ENCODE measurements at places on chromosomes 7 and 10.

DNA sequence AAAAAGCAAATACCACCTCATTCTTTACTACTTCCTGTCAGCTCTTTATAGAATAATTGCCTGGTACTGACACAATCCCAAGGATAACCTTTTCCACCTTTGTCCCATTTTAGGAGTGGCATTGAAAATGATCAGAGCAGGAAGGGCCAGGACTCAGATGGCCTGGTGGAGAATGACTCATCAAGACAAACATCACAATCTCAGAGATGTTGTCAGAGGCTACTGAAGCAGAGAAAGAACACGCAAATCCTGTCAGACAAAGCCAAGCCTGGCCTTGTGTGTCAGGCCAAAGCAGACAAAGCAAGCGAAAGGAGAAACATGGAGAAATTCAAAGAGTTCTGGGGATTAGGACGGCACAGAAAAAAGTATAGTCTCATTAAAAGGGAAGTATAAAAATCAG is 40.9 kb downstream of the NSUN6 start:
- no peak overlapping the region for H3K4me3 ChIP-seq
- peaks cover 2% of the 10 kb centered on the region for H3K36me3 ChIP-seq
- H3K4me1 ChIP-seq = peaks cover 11% of the 10 kb centered on the region
- peak overlapping the region; percentile 55 for H3K27ac ChIP-seq
- no peaks in the 10 kb centered on the region for H3K27me3 ChIP-seq
- peak; percentile 83 for DNase-seq

DNA sequence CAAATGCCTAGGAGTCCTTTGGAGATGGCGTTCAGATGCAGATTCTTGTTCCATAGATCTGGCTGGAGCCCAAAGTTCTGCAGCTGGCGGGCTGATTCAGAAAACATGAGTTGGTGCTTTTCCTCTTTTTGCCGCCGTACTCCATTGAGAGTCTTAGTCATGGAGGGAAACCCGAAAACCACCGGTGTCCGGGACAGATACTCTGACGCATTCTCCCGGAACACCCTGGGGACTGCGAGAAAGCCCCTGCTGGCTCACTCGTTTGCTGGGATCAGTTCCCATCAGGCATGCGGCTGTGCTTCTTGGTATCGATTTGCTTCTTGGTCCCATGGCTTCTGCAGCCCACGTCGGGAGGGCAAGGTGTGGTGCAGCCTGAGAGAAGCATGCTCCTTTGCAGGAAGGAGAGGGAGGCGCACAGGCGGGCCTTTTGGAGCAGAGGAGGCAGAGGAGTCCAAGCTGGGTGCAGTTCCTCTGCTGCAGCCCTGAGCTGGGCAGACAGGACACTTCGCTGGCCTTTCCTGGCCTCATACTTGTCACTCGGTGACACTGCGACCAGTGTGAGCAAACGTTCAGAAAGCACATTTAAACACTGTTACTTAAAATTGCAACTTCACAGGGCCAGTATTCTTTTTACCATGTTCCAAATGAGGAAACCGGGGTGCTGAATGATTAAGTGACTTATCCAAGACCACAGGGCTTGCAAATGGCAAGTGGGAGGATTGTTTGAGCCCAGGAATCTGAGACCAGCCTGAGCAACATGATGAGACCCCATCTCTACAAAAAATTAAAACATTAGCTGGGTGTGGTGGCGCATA is 30.6 kb upstream of the PFKFB3 start:
- peaks cover 12% of the 10 kb centered on the region for H3K4me1 ChIP-seq
- H3K27me3 ChIP-seq = no peaks in the 10 kb centered on the region
- H3K36me3 ChIP-seq = no peaks in the 10 kb centered on the region
- no peak overlapping the region for H3K27ac ChIP-seq

DNA sequence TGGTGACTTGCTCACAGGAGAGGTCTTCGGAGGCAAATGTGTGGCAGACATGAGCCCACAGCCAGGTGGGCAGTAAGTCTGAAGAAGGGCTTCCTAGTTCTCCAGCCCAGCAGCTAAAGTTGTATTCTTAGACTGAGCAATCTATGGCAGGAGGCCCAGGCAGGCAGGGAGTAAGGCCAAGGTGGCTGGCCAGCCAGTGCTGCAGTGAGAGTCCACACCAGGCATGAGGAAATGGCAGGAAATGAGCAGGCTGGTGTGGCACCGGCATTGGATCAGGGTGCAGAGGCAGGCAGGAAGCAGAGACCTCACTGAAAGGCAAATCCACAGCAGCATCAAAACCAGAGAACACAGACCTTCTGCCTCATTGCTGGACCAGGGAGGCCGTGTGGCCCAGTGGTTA is 84.6 kb upstream of the PDE1C start:
- no peak for DNase-seq
- H3K4me1 ChIP-seq = no peaks in the 10 kb centered on the region
- no peaks in the 10 kb centered on the region for H3K27me3 ChIP-seq
- no peak overlapping the region for H3K4me3 ChIP-seq

GRCh38 chr7:47887016-47887640 is 61.1 kb downstream of the PKD1L1 start:
- no peak for DNase-seq
- no peak overlapping the region for H3K4me3 ChIP-seq
- no peaks in the 10 kb centered on the region for H3K36me3 ChIP-seq
- peaks cover 2% of the 10 kb centered on the region for H3K27me3 ChIP-seq

DNA sequence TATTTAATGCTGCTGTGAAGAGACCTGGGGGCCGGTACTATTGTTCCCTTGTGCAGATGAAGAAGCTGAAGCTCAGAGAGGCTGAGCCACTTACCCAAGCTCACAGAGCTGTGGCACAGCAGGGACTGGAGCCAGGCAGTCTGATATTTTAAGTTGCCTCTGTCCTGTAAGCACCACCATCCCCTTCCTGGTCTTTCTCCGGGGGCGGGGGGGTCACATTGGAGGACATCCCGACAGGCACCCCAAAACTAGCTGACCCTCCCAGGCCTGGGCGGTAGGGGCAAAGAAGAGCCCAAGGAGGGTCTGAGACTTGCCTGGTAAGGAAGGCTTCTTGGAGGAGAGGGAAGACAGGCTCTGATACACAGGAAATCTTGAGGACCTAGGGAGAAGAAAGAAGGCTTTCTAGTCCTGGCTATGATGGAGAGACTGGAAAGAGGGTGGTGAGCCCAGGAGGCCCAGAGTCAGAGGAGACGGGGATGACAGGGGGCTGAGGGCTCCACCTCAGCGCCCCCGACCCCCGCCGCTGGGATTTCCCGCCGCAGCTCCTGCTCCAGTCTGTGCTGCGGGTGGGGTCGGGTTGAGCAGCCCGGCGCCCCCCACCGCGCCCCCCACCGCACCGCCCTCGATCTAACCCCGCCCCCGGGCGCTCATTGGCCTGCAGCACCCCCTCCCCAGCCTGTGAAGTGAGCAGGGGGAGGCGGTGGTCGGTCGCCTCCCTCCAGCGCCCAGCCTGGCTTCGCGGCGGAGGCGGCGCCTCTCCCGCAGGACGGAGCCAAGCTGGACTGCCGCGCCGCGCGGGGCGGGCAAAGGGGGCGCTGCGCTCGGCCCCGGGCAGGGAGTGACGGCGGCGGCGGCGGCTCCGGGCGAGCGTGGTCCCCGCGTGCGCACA is at the start of gene ADCYAP1R1:
TSS of gene ADCYAP1R1 (plus strand) at position 711 of the 889 bp plus-strand sequence. CDS start 10,957 bp downstream, outside the sequence.
- peak; percentile 27 for DNase-seq
- peaks cover 61% of the 10 kb centered on the region for H3K27me3 ChIP-seq
- no peaks in the 10 kb centered on the region for H3K4me1 ChIP-seq
- H3K36me3 ChIP-seq = no peaks in the 10 kb centered on the region

DNA sequence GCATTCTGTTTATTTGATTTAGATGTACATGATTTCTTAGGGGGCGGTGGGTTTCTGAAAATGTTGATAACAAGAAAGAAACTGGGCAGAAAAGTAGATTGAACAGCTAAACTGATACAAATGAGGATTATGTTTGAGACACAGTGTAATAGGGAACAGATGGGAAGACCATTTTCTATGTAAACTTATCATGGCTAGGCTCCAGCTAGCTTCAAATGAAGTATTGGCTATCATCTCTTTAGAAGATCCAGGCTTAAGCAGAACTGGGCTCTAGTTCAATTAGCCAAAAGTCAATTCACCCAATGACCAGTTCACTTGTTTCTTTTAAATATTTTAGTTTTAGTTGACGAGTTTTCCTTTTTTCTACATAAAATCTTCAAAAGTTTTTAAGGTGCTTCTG is 639.5 kb downstream of the ANKRD7 start:
- H3K4me3 ChIP-seq = no peak overlapping the region
- H3K27ac ChIP-seq = no peak overlapping the region
- H3K27me3 ChIP-seq = no peaks in the 10 kb centered on the region
- no peaks in the 10 kb centered on the region for H3K36me3 ChIP-seq
- DNase-seq = no peak
- H3K4me1 ChIP-seq = no peaks in the 10 kb centered on the region

DNA sequence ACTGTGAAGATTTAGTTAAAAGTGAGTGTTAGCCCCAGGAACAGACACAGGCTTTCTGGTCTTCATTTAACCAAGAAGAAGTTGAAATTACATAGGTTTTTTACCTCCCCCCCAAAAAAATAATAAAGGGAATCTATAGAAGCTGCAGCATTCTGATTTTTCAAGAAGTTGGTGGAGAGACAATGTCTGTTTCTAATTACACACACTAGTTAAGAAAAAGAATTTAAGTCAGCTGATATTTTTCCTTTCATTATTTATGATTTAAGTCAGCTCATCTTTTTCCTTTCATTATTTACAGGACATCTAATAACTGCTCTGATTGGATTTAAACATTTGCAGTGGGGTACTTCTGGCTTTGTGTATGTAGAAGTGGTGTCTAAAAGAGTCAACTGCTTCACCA is 201.4 kb upstream of the NRP1 start:
- no peaks in the 10 kb centered on the region for H3K36me3 ChIP-seq
- H3K27ac ChIP-seq = no peak overlapping the region
- no peak overlapping the region for H3K4me3 ChIP-seq
- H3K4me1 ChIP-seq = no peaks in the 10 kb centered on the region
- peaks cover 2% of the 10 kb centered on the region for H3K27me3 ChIP-seq
- no peak for DNase-seq

GRCh38 chr7:51118628-51119027 is 198.0 kb downstream of the COBL start:
- no peaks in the 10 kb centered on the region for H3K27me3 ChIP-seq
- DNase-seq = no peak
- no peak overlapping the region for H3K27ac ChIP-seq
- no peaks in the 10 kb centered on the region for H3K36me3 ChIP-seq
- H3K4me3 ChIP-seq = no peak overlapping the region

- H3K4me1 ChIP-seq = no peaks in the 10 kb centered on the region
- no peak for DNase-seq
- H3K36me3 ChIP-seq = no peaks in the 10 kb centered on the region
- no peak overlapping the region for H3K27ac ChIP-seq
- H3K4me3 ChIP-seq = no peak overlapping the region
- H3K27me3 ChIP-seq = no peaks in the 10 kb centered on the region
Measured at GRCh38 chr7:45631569-45631968, 57.4 kb downstream of the ADCY1 start.

DNA sequence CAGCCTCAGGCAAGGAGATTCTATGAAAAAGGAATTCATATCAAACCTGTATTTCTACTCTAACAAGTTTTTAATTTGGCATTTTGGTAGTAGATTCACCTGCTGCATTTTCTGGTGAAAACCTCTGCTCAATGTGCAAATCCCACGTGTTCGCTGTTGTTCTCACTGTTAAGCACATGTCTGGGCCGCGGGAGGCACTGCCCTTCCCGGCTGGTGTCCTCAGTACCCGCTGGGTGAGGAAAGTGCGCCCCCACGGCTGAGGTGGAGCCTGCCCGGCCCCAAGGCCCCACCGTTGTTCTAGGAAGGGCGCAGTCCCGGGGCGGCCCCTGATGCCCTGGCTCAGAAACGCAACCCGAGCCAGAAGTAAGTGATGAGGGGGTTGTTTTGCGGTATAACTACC is 193.4 kb upstream of the VWC2 start:
- no peak overlapping the region for H3K27ac ChIP-seq
- no peaks in the 10 kb centered on the region for H3K36me3 ChIP-seq
- H3K4me1 ChIP-seq = no peaks in the 10 kb centered on the region
- no peak overlapping the region for H3K4me3 ChIP-seq

DNA sequence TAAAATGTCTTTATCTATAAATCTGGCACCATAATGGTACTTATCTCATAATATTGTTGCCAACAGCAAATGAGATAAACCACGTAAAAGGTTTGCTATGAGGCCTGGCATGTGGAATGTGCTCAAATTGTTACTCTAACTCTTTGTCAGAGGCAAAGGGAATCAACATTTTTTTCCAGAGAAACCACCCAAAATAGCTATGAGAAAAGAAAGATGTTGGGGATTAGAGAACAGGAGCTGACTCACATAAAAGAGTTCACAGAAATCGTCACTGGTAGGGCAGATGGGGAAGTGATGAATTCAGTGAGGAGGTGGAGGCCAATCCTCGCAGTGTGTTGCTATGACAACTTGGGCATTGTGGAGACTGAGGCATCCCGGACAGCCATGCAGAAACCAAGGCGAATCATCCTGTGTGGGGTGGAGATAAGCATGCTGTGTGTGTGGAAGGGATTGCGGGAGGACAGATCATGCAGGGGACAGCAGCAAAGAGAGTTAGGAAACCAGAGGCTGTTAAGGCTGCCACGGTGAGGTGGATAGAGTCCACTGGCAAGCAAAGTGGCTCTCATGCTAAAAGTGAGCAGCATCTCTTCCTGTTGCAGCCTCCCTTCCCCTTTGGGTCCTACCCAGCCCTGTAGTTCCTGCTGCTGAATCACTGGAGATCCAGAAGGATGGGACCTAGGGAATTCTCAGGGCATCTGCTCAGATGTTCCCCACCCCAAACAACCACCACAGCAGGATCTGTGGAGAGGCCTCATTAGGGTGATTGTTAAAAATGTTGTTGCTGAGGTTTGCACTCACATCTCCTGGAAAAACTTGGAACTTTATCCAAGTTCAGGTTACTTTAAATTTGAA is 103.9 kb downstream of the CUBN start:
- no peak overlapping the region for H3K4me3 ChIP-seq
- H3K4me1 ChIP-seq = no peaks in the 10 kb centered on the region
- H3K36me3 ChIP-seq = no peaks in the 10 kb centered on the region
- no peak for DNase-seq
- no peaks in the 10 kb centered on the region for H3K27me3 ChIP-seq

DNA sequence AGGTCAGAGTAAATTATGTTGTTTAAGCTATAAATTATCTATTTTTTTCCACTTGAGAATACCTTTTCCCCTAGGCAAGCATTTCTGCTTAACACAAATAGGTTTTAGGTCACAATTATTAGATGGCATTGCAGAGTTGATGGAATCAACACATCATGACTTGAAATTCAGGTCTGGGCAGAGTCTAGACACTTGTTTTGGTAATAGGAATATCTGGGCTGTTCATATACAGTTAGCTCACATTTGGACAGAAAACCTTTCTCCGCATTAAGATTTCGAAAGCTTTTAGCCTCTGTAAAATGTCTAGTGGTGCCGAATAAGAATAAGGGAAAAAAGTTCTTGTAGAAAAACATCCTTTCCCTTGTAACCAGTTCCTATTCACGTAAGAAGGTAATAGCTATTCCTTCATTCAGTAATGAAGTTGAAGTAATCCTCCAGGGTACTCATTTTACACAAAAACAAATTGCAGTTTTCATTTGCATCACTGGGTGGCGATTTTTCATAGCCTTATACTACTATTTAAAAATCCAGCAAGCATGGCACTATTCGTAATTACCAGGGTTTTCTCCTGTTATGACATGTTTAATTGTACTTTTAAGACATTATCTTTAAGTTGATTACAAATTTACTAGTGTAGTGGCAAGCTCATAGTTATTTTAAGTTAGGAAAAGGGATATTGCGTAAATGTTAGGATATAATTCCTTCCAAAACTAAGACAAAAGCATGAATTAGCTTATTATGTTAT is 37.0 kb downstream of the RPA3 start:
- H3K4me1 ChIP-seq = no peaks in the 10 kb centered on the region
- peak; percentile 77 for DNase-seq
- H3K27me3 ChIP-seq = no peaks in the 10 kb centered on the region
- no peak overlapping the region for H3K27ac ChIP-seq

Data from small intestine (tissue), 16 donors.